ENCODE measurements at places on chromosomes 3 and 15.

DNA sequence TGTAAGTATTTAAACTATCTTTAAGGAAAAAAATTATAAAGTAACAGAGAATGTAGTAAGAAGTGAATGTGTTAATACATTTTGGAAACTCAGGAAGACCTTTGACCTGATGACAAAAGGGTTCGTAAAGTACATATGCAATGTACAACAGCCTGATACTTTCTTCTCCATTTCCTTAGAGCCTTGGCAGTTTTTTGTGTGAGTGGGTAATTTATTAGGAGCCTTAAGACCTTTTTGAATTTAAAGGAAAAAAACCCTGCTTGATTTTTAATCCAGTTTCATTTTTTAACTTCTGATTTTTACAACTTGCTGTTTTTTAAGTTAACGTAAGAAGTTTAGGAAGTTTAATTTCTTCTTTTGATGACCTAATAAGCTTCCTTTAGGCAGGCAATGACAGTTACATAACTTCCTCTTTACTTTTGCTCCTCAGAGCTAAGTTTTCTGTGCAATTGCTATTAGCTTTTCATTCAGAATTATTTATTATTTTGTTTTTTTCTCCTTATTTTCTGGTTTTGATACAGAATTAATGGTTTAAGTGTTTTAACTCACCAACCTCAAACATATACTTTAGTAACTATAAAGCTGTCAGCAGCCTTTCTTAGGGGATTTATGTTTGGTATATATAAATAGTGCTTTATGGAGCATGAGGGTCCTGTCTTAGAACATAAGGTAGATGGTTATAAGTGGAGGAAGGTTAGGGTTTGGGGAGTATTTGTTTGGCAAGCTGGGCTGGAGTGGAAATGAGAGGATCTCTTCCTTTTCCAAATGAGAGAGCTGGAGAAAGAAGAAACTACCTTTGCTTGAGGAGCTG, 35.2 kb downstream of the ARMC8 start:
- DNase-seq = no peak
- no peaks in the 10 kb centered on the region for H3K27me3 ChIP-seq
- no peak overlapping the region for H3K4me3 ChIP-seq

DNA sequence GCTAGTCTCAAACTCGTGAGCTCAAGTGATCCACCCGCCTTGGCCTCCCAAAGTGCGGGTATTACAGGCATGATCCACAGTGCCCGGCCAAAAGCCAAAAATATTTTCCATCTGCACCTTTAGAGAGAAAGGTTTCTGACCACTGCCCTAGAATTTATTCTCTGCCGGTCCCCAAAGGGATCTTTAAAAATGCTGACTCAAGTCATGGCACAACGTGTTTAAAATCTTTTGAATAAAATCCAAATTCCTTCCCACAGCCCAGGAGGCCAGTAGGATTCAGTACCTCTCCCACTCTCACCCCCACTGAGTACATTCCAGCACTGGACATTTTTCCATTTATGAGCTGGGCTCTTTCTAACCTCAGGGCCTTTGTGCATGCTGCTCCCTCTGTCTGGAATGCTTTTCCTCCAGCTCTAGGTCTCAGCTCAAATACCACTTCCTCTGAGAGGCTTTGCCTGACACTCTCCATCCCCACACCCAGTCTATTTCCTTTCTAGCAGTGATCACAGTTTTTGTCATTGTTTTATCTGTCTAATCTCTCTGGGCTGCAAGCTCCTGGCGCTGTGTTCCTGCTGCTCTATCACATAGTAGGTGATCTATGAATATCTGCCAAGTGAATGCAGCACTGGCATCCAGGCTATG, 502.9 kb downstream of the SHQ1 start:
- H3K36me3 ChIP-seq = no peaks in the 10 kb centered on the region
- H3K27me3 ChIP-seq = peaks cover 3% of the 10 kb centered on the region
- DNase-seq = no peak
- H3K4me1 ChIP-seq = peaks cover 6% of the 10 kb centered on the region
- H3K27ac ChIP-seq = no peak overlapping the region

GRCh38 chr3:64578797-64579196, 109.0 kb downstream of the ADAMTS9 start:
- H3K27me3 ChIP-seq = no peaks in the 10 kb centered on the region
- H3K36me3 ChIP-seq = no peaks in the 10 kb centered on the region
- H3K4me3 ChIP-seq = no peak overlapping the region
- no peak for DNase-seq

DNA sequence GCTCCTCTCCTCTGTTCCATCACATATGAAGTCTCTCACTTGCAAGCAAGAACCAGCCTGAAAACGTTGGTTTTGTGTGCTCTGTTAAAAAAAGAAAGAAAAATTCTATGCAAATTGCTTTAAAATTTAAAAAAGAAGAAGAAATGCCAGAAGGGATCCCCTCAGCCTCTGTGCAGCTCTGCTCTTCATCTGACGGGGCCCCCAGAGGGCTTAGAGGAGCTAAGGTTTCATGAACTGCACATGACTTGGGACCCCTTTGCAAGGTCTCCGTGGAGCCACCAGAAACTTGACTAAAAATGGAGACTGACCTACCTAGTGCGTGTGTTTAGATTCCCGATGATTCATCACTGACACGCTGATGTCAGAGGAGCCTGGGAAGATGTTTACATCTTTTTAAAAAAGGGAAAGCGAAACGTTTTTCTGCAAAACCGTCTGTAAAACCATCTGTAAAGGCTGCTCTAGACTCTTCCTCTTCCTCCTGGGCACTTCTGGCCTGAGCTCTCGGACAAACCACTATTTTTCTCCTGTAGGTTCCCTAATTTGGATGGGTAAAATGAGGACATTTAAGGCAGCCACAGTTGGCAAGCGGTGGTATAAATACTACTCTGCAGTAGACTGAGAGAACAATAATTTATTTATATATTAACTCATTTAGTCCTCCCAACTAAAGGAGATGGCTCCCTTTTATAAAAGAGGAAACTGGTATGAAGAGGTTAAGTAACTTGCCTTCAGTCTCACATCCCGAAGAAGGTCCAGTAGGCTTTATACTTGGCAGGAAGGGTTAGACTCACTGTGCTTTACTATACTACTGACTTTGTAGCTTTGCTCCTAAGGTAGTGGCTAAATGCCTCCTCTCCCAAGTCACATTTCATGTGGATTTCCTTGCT, 67.2 kb upstream of the POLG start:
- peaks cover 16% of the 10 kb centered on the region for H3K4me1 ChIP-seq
- no peak overlapping the region for H3K4me3 ChIP-seq
- DNase-seq = no peak
- peaks cover 42% of the 10 kb centered on the region for H3K27me3 ChIP-seq
- H3K36me3 ChIP-seq = no peaks in the 10 kb centered on the region
- H3K27ac ChIP-seq = no peak overlapping the region

GRCh38 chr3:188133646-188134045, 20.3 kb upstream of the LPP start:
- no peak overlapping the region for H3K4me3 ChIP-seq
- no peaks in the 10 kb centered on the region for H3K27me3 ChIP-seq
- DNase-seq = no peak
- peaks cover 1% of the 10 kb centered on the region for H3K36me3 ChIP-seq

- no peaks in the 10 kb centered on the region for H3K4me1 ChIP-seq
- H3K4me3 ChIP-seq = no peak overlapping the region
- H3K27me3 ChIP-seq = no peaks in the 10 kb centered on the region
- no peak for DNase-seq
Observed at GRCh38 chr3:81270603-81271379, 490.7 kb downstream of the GBE1 start.

DNA sequence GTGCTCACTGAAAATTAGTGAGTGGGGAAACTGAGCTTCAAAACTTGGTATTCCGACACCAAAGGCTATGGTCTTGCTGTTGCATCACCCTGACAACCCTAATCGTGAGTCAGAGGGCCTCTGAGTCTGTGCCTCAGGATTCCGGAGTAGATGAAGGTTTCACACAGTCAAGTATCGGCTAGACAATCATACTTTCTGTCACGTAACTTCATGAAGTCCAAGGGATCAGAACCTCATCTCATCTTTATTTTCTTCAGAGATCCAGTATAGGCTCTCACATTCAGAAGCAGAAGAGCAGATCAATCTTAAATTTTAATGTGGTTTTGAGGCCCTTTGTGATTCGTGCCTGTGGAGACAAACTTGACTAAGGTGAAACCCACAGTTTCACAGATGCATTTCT, 26.1 kb upstream of the NECTIN3 start:
- DNase-seq = no peak
- no peaks in the 10 kb centered on the region for H3K27me3 ChIP-seq
- no peaks in the 10 kb centered on the region for H3K4me1 ChIP-seq

GRCh38 chr3:130423064-130423463, 77.6 kb downstream of the COL6A5 start:
- no peaks in the 10 kb centered on the region for H3K4me1 ChIP-seq
- H3K36me3 ChIP-seq = no peaks in the 10 kb centered on the region
- H3K27me3 ChIP-seq = peaks cover 4% of the 10 kb centered on the region
- no peak for DNase-seq
- H3K27ac ChIP-seq = no peak overlapping the region

DNA sequence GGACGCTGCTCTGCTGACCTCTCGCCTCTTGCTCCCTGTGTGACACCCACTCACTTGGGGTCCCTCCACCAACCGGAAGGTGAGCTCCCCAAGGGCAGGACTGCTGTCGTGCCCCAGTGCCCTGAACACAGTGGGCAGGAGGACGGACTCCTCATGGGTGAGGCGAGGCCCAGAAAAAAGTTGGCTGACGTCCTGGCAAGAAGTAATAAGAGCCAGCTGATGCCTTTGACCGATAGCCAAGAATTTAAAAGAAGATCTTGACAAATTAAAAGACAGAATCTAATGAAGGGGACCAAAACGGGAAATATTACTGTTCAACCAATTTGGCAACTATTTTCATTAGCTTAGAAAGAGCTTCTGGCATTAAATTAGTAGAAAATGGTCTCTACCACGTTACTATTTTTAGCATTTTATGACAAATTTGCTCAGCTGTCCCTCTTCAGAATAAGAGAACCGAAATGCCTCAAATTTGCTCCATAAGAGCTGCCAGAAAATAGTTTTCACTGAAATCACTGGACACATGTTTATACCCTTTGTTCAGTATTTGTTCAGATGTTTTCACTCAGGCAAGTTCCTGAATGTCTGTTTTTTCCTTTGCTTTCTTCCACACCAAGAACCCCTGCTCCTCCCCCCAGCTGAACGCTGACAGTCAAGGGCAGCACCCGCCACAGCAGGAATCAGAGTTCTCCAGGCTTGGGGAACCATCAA, 60.5 kb downstream of the XXYLT1 start:
- no peaks in the 10 kb centered on the region for H3K27me3 ChIP-seq
- H3K36me3 ChIP-seq = peaks cover 3% of the 10 kb centered on the region
- DNase-seq = no peak

GRCh38 chr3:172277151-172277652, 171.1 kb downstream of the GHSR start:
- no peak for DNase-seq
- no peaks in the 10 kb centered on the region for H3K27me3 ChIP-seq
- H3K27ac ChIP-seq = no peak overlapping the region

- H3K27me3 ChIP-seq = no peaks in the 10 kb centered on the region
- no peak overlapping the region for H3K4me3 ChIP-seq
- peaks cover 15% of the 10 kb centered on the region for H3K36me3 ChIP-seq
Observed at GRCh38 chr3:138775254-138775595, 59.5 kb downstream of the PIK3CB start.

- no peak overlapping the region for H3K27ac ChIP-seq
- H3K27me3 ChIP-seq = no peaks in the 10 kb centered on the region
- DNase-seq = no peak
- no peak overlapping the region for H3K4me3 ChIP-seq
Observed at GRCh38 chr3:88807491-88808105, 299.8 kb upstream of the EPHA3 start.

- H3K27me3 ChIP-seq = no peaks in the 10 kb centered on the region
- H3K4me3 ChIP-seq = no peak overlapping the region
- H3K4me1 ChIP-seq = no peaks in the 10 kb centered on the region
- H3K27ac ChIP-seq = no peak overlapping the region
Observed at GRCh38 chr3:80023010-80023409, 255.2 kb upstream of the ROBO1 start.

DNA sequence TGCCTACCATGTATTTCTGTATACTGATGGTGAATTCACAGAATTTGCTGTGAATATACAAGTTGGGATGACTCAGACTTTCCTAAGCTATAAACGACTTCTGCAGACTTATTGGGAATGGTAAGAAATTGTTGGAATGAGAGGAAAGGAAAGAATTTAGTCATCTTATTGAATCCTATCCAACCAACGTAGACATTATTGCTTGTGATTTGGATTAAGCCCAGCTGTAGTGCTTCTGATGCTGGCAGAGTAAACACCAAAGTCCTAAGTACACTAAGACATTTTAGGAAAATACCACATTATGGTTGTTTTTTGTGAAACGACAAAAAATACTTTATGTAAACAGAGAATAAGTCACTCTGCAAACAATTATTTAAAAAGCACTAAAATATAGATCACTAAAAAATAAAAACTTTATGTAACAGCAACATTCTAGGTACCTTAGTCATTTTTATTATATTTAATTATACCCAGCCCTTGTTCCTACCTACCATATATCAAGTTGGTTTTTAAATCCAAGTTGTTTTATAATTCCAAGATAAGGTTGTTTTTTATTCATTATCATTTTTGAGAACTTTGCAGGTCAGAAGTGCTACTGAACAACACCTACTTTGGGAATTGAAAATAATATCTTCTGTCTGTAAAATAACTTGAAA, 99.2 kb upstream of the MLF1 start:
- H3K27ac ChIP-seq = no peak overlapping the region
- H3K36me3 ChIP-seq = peaks cover 22% of the 10 kb centered on the region

- DNase-seq = no peak
- H3K27ac ChIP-seq = no peak overlapping the region
Observed at GRCh38 chr3:141229132-141229531, 2.5 kb upstream of the PXYLP1 start.

GRCh38 chr3:55380561-55380960, 106.5 kb downstream of the WNT5A start:
- H3K27ac ChIP-seq = no peak overlapping the region
- no peaks in the 10 kb centered on the region for H3K4me1 ChIP-seq
- no peaks in the 10 kb centered on the region for H3K27me3 ChIP-seq
- no peak overlapping the region for H3K4me3 ChIP-seq
- no peaks in the 10 kb centered on the region for H3K36me3 ChIP-seq
- DNase-seq = no peak

- H3K4me1 ChIP-seq = no peaks in the 10 kb centered on the region
- no peaks in the 10 kb centered on the region for H3K36me3 ChIP-seq
- H3K27ac ChIP-seq = no peak overlapping the region
- DNase-seq = no peak
- no peaks in the 10 kb centered on the region for H3K27me3 ChIP-seq
Observed at GRCh38 chr3:25130724-25131520, 297.1 kb upstream of the RARB start.

DNA sequence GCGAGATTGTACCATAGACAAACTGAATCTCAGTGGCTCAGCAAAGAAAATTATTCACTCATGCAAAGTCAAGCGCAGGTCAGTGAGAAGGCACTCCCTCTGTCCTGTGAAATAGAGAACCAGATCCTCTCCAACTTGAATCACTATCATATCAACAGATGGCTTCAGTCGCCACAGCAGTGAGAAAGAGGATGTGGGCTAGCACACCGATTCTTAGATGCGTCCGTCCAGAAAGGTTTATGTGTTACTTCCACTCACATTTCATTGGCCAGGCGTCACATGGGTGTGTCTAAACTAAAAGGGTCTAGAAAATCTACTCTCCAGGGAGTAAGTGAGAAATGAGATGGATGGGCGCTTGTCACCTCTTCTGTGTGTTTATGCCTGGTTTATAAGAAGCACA, 141.6 kb upstream of the KBTBD8 start:
- H3K4me1 ChIP-seq = peaks cover 9% of the 10 kb centered on the region
- no peak overlapping the region for H3K4me3 ChIP-seq
- no peak overlapping the region for H3K27ac ChIP-seq
- no peak for DNase-seq
- peaks cover 1% of the 10 kb centered on the region for H3K27me3 ChIP-seq

GRCh38 chr15:78461171-78461888, 23.3 kb downstream of the IREB2 start:
- H3K4me3 ChIP-seq = no peak overlapping the region
- H3K27ac ChIP-seq = peak overlapping the region; percentile 75
- peaks cover 21% of the 10 kb centered on the region for H3K4me1 ChIP-seq
- peaks cover 21% of the 10 kb centered on the region for H3K36me3 ChIP-seq
- no peaks in the 10 kb centered on the region for H3K27me3 ChIP-seq
- DNase-seq = no peak

All from memory B cell (primary cell).